AML-193 (cell line): ENCODE measurements at places on chromosomes 5 and 9.

DNA sequence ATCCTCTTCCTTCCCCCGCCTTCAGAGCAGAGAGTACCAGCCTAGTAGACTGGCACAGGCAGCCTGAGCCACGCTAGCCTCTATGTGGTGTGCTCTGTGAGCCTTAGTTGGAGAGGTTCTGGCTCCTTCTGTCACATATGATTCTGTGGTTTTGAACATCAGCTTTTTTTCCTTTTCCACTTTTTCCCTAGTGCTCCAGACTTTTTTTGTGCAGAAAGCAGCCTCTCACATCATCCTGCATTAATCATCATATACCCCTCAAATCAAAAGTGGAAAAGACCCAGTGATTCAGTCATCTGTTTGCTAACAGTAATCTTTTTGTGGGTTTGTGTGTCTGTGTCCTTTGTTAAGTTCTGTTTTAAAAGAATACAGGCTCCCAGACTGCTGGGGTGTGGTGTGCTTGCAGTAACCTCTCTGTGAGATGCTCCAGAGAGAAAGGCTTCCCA is 663.9 kb upstream of the RGMB start:
- DNase-seq: no peak

GRCh38 chr5:138440159-138441073 is 1.6 kb downstream of the REEP2 start:
- no peak for DNase-seq

GRCh38 chr5:2756211-2757152 is 5.0 kb upstream of the IRX2 start:
- DNase-seq: no peak

GRCh38 chr5:175479125-175479881 is 943 bp downstream of the SFXN1 start:
- no peak for DNase-seq

- no peak for DNase-seq
Observed at GRCh38 chr5:171120986-171121622, 187.9 kb upstream of the TLX3 start.

DNA sequence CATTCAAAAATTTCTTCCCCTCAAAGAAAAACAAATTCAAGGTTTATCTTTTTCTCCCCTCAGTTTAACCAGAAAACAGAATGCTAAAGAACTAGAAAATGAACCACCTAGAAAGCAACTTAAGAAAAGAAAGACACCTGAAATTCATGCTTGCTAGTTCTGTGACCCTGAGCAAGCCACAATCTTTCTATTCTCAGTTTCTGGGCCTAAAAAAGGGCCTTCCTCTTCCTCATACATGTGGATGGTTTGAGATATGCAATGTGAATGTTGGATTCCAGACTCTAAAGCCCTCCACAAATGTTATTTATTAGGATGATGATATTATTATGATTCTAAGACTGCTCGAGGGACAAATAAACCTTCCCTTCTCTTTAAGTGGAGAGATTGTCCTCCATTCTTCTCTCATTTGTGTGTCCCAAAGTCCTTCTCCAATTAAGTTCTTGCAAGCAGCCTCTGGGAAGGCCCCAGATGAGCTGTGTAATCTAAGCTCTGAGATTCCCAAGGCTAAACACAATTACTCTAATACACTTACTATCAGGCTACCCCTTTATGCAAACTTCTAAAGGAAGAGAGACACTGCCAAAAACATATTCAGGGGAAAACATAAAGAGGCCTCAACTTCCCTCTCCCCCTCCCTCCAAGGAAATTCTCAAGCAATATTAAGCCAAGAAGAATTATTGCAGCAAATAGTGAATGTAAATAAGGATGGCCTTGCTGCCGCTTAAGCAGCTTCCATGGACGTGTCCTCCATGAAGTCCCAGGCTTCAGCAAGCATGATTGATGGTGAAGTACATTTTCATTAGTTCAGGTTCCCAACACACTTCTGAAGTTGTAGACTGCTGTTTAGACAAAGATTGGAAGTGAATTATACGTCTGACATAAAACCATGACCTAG is 80.2 kb downstream of the PRKACG start:
- no peak for DNase-seq

DNA sequence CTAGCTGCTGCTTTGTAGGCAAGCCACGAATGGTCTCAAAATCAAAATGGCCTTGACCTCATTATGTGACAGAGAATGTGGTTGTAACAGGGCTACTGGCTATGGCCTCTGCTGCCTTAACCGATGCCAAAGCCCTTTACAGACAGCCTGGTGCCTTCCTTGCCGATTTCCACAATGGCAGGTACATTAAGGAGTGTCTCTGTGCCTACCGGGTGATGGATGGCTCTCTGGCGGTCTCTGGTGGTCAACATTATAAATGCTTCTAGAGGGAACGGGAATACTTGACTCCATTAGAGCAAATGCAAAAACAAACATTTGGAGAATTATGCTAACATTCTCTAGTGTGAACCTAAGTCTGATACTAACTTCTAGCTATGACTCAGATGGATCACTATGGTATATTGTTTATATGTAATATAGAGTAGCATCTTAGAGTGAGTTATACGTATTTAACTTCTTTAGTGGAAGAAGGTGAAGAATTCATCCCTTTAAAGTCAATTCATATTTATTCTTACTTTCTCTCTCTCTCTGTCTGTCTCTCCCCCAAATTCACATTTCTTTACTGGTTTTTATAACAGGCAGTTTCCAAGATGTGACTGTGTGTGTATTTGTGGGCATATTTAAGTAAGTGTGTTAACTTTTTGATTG is 52.5 kb downstream of the RPS23 start:
- DNase-seq: peak; percentile 49

- DNase-seq: no peak
Observed at GRCh38 chr5:179123491-179124272, 63.5 kb downstream of the ZNF354C start.

- DNase-seq: peak; percentile 89
Observed at GRCh38 chr5:69105996-69106906, 12.4 kb downstream of the SLC30A5 start.

GRCh38 chr9:5013374-5013773 is 28.3 kb downstream of the JAK2 start:
- DNase-seq: no peak

- no peak for DNase-seq
Observed at GRCh38 chr5:133938039-133938821, 30.2 kb downstream of the C5orf15 start.

- no peak for DNase-seq
Observed at GRCh38 chr9:115649991-115650472, 503.6 kb upstream of the PAPPA start.

- DNase-seq: no peak
Observed at GRCh38 chr5:147601652-147602051, 91.8 kb upstream of the DPYSL3 start.

DNA sequence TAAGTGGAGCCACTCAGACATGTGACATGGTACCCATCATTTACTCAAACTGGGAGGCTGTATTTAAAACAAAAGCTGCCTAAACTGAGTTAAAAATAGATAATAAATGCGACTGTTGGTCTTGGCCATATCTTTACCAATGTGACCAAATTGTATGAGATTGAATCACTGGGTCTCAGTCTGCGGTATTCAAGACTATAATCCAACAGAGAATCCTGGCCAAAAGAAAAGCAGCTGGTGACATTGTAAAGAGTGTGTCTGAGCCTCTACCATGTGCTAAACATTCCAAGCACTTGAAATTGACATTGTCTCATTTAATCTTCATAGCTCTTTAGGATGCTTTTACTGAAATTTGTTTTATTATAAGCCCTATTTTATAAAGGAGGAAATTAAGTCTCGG is 282.6 kb downstream of the ZNF608 start:
- DNase-seq: no peak

DNA sequence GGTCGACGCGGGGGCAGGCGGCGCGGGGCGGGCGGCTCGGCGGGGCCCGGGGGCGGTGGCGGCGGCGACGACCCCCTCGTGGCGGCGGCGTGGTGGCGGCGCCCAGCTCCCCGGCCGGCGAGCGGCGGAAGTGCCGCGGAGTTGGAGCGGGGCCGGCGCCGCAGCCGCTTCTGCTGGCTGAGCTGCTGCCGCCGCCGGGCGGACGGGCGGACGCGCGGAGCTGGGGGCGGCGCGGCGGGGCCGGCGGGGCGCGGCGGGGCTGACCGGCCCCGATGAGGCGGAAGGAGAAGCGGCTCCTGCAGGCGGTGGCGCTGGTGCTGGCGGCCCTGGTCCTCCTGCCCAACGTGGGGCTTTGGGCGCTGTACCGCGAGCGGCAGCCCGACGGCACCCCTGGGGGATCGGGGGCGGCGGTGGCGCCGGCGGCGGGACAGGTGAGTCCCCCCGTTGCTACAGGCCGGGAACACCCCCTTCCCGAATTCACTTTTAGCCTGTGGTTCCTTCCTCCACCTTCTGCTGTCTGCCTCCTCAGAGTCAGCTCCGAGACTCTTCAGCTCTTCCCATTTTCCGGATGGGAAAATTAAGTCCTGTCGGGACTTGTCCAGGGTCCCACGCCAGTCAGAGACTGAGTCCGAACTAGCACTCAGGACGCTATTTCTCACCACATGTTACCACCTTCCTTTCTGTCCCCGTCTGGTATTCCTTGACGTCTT is at the start of gene GALNT10:
TSS of gene GALNT10 (plus strand) at position 139 of the 710 bp plus-strand sequence. CDS start at position 273, 134 bp downstream.
- peak; percentile 38 for DNase-seq

DNA sequence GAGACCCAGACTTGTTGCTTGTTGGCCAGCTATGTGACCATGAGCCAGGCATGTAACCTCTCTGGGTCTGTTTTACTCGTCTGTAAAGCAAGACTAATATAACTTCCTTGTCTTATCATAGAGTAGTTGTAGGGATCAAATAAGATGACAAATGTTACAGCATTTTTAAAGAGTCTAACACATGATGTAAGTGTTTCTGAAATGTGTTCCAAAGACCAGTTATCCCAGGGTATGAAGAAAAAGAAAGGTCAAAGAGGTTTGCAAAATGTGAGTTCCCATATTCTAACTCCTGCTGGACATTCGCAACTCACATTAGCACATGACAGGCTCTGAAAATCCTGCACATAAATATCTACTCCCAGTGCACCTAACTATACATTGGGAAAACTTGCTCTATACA is 28.5 kb upstream of the MATR3 start:
- no peak for DNase-seq

GRCh38 chr5:125969814-125970171 is 453.4 kb upstream of the GRAMD2B start:
- no peak for DNase-seq

GRCh38 chr9:121895818-121896544 is 197.1 kb downstream of the TTLL11 start:
- DNase-seq: no peak

- no peak for DNase-seq
Observed at GRCh38 chr5:158676642-158677469, 422.9 kb downstream of the EBF1 start.

DNA sequence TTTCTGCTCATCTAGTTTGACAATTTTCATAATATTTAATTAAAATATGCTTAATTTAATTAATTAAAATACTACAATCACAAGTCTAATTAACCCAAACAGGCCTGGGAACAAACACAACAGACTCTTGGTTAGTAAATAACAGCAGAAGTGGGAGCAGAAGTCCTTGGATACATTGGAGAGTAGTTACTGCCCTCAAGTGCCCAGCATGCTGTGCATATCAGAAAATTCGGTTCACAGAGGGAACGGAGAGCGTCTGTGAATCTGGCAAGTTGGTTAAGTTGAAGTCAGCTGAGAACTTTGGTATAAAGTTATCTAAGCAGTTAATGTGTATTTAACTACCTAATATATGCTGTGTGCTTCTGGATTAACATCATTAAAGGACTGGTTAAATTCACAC is 87.0 kb upstream of the ATG10 start:
- no peak for DNase-seq

DNA sequence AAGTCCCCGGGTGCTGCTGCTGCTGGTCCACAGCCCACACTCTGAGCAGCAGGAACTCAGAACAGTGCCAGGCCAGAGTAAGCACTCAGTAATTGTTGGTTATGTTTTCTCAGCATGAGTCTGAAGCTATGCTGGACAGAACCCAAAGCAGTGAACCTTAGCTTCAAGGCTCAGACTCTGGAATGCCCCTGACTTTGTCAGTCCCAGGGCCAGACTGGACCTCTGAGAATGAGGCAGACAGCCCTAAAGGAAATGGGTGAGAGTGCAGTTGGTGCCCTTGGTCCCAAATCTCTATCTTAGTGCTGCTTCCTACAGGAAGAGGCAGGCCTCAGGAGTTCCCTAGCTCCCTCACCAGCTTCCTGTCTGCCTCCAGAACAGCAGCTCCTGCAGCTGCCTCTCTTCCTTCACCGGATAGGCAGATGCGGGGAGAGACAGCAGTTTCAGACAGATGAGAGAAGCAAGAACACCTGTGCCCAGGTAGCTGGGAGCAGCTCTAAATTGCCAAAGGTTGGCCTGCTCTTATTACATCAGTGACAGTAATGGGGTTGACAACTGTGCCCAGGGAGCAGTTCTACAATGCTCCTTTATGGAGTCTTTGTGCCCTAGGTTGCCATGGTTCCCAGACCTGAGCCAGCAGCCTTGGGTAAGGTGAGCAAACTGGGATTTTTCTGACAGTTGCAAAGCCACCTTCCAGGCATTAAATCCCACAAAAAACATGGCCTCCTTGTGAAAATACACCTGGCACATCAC is 82.2 kb upstream of the CXCL14 start:
- DNase-seq: no peak

GRCh38 chr9:133610845-133611244 is 1.7 kb upstream of the FAM163B start:
- DNase-seq: no peak

GRCh38 chr5:138138949-138139780 is at the start of gene NME5:
Gene NME5 (minus strand): TSS chr5:138139428. CDS start chr5:138138780, 648 bp downstream.
- no peak for DNase-seq

DNA sequence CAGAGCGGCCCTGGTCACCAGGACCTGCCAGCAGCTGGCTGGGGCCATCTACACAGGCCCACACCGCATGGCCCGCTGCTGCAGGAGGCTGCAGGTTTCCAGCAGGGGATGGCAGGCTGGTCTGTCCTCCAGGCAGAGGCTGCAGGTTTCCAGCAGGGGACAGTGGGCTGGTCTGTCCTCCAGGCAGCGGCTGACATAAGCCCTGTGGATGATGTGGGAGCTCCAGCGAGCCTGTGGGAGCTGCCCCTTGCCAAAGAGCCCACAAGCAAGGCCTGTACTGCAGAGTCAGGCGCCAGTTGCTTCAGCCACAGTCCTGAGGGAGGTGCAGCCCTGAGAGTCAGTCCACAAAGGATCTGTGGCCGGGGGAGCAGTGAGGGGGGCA is 18.5 kb downstream of the TPPP start:
- DNase-seq: no peak

- no peak for DNase-seq
Observed at GRCh38 chr9:106312906-106313305, 550.1 kb upstream of the ZNF462 start.

- no peak for DNase-seq
Observed at GRCh38 chr5:42836070-42836769, 24.5 kb upstream of the SELENOP start.

DNA sequence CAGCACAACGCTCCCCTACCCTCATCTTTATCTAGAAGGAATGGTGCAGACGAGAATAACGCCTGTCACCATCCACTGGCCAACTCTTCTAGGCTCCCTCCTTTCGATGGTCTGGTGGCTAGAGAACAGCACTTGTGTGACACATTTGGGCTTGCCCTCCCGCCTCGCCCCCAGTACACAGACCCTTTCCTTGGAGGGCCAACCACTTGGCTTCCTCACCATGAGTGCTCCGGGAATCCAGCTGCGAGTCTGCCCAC is 1.4 kb downstream of the GNAQ start:
- DNase-seq: peak; percentile 24

GRCh38 chr5:14365831-14366430 is 215.7 kb upstream of the OTULINL start:
- no peak for DNase-seq
